ENCODE measurements at places on chromosomes 7 and 10. TPM values are rescaled to one million over a fixed set of nuclear protein-coding genes. Genes with fewer than 3 reads are reported as not detected.

DNA sequence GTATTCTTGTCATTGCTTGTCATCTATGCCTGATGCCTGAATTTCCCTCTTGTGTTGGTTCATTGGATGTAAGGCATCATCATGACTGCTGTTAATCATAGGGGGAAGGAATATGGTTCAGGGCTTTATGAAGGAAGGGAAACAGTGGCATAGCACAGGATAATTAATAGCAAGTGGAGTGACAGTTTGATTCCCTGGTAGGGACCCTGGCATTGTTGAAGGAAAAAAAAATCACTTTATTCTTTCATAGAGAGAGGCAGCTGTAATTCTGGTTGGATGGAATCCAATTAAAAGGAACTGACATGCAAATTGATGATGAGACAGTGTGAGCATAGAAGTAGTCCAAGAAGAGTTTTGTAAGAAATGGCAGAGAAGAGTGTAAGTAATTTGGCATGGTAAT is 121.4 kb downstream of the AUTS2 start:
- no peak for DNase-seq

DNA sequence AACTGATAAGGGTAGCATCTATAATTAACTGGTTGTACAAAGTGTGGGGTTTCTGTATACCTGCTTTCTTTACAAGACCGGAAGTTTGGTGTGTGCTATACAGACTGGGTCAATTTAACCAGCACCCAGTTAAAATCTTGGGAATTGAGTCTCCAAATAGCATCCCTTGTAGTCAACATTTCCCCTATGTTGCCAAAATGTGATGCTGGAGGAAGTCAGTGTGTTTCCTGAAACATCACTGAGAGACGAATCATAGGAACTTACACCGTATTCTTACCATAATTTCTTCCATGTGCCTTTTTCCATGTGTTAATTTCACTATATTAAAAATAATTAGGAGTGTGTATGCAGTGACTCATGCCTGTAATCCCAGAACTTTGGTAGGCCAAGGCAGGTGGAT is 1.7 kb downstream of the AKR1C4 start:
- no peak for DNase-seq

DNA sequence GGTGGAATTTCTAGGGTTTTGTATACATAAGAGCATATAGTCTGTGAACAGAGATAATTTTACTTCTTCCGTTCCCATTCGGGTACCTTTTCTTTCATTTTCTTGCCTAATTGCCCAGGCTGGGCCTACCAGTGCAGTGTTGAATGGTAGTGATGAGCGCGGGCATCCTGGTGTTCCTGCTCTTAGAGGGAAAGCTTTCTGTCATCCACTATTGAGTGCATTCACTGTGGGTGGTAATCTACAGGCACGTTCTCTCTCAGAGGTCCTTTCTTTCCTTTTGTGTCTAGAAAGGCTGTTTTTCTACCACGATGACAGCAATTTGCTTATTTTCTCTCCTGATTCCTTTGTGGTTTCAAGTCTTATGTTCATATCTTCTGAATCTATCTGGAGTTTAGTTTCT is 65.0 kb downstream of the INPP5A start:
- DNase-seq = no peak

GRCh38 chr10:14405076-14406065 is 74.6 kb upstream of the FRMD4A start:
- no peak for DNase-seq

- peak; percentile 78 for DNase-seq
These were observed 1.1 kb downstream of the TTYH3 start for GRCh38 chr7:2632733-2633537.

DNA sequence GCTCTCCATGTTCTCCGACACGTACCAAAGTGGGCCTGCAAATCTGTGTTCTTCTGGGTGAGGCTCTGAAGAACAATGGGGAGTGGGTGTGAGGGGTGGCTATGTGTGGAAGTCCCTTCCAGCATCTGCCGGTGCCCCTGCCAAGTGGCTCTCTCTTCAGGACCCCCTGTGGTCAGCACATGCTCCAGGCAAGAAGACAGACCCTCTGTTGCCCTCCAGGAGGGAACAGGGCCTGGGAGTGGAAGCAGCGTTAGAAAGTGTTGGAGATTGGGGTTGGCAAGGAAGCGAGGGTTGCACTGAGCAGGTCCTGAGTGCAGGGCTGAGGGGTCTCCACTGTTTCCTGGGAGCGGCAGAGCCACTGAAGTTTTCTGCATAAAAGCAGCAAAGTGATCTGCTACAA is 60.5 kb downstream of the EMX2 start:
- no peak for DNase-seq

DNA sequence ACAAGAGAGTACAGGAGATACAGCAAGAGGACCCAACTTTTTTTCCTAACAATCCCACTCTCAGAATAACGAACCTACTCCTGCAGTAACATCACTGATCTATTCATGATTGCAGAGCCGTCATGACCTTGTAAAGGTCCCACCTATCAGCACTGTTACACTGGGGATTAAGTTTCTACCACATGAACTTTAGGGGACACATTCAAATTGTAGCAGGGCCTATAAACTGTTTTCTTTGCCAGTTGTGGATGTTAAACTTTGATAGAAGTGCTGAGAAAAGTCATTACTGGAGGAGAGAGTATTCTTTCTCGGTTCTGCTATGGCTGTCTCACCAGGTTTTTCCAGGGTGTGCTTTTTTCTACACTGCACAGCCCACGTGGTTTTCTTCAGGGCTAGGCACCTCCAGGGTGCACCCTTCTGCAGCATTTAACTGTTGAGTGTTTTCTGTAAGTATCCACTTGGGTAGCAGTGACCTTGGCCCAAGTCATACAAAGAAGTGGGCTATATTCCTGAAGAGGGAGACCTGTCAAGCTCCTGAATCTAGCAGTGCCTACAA is 131.6 kb upstream of the AHR start:
- no peak for DNase-seq

GRCh38 chr7:22256541-22257096 is 100.3 kb downstream of the RAPGEF5 start:
- DNase-seq = no peak

Gene ABLIM1
- total RNA-seq = 359 TPM

Data from right atrium auricular region (tissue), 2 donors.